ENCODE measurements at places on chromosomes 7 and 10. TPM values are rescaled to one million over a fixed set of nuclear protein-coding genes. Genes with fewer than 3 reads are reported as not detected.

DNA sequence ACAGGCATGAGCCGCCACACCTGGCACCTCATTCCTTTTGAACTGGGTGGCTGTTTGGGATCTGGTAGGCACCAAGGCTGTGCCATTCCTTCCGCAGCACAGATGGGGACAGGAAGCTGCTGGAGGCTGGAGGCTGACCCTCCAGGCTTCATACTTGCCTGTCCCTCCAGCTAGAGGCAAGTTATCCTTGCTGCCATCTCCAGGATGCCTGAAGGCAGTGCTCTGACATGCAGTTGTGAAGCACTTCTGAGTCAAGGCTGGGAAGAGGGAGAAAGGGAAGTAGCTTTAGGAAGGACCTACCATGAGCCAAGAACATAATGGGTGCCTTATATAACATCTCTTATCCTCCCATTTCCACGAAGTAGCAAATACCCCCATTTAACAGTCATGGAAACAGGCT is 9.5 kb downstream of the MARVELD1 start:
- no peaks in the 10 kb centered on the region for H3K4me1 ChIP-seq
- H3K36me3 ChIP-seq: no peaks in the 10 kb centered on the region
- H3K4me3 ChIP-seq: no peak overlapping the region
- H3K27me3 ChIP-seq: peaks cover 10% of the 10 kb centered on the region
- no peak for DNase-seq
- no peak overlapping the region for H3K27ac ChIP-seq

- peaks cover 60% of the 10 kb centered on the region for H3K27me3 ChIP-seq
- H3K4me1 ChIP-seq: no peaks in the 10 kb centered on the region
- H3K27ac ChIP-seq: no peak overlapping the region
- no peaks in the 10 kb centered on the region for H3K36me3 ChIP-seq
- no peak for DNase-seq
These were observed 13.6 kb downstream of the UNCX start for GRCh38 chr7:1246160-1246870.

DNA sequence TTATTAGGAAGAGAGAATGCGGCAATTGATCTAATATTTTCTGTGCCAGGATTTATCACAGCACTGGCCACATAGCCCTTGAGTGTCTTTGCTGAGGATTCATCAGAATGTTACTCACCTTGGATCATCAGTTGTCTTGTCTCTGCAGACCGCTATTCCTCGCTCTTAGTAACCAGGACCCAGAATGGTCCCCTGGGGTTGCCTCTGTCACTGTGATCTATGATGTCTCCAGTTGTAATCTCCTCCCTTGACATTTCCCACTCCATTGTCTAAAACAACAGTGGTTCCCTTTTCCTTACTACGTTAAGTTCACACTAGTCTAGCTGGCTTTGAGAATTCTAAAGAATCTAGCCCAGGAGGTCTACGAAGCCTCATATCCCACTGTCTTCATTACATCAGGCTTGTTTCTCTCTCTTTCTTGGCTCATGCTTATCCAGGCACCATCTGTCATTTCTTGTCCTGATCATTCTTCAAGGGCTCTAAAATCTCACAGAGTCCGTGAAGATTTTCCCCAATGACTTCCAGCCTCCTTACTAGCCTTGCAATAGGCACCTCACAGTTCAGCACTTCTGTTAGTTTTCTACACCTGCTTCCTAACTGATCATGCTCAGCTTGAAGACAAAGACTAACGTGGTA is 125.8 kb downstream of the CUBN start:
- no peak for DNase-seq
- H3K27ac ChIP-seq: peak overlapping the region; percentile 70
- H3K27me3 ChIP-seq: peaks cover 3% of the 10 kb centered on the region
- H3K36me3 ChIP-seq: peaks cover 7% of the 10 kb centered on the region
- no peak overlapping the region for H3K4me3 ChIP-seq

- H3K27ac ChIP-seq: no peak overlapping the region
- no peak overlapping the region for H3K4me3 ChIP-seq
- peaks cover 28% of the 10 kb centered on the region for H3K27me3 ChIP-seq
- no peaks in the 10 kb centered on the region for H3K36me3 ChIP-seq
These were observed 88.2 kb upstream of the ANKRD1 start for GRCh38 chr10:91009121-91009520.

DNA sequence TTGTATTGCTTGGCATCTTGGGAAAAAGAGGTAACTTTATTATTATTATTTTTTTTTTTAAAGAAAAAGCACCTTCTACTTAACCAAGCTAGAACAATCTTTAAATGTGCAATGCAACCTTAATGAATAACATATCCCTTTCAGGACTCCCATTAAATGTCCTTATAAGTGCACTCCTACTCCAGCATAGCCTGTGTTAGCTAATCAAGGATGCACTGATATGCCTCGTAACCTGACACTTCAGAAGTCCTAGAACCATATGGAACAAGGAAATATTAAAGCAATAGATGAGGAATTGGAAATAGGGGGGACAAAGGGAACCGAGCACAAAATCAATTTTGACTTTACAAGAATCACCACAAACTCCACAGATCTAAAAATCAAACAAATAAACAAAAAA is 522.4 kb downstream of the PARD3 start:
- H3K36me3 ChIP-seq: no peaks in the 10 kb centered on the region
- no peaks in the 10 kb centered on the region for H3K4me1 ChIP-seq
- no peak overlapping the region for H3K4me3 ChIP-seq
- no peak for DNase-seq
- H3K27me3 ChIP-seq: peaks cover 4% of the 10 kb centered on the region
- no peak overlapping the region for H3K27ac ChIP-seq

DNA sequence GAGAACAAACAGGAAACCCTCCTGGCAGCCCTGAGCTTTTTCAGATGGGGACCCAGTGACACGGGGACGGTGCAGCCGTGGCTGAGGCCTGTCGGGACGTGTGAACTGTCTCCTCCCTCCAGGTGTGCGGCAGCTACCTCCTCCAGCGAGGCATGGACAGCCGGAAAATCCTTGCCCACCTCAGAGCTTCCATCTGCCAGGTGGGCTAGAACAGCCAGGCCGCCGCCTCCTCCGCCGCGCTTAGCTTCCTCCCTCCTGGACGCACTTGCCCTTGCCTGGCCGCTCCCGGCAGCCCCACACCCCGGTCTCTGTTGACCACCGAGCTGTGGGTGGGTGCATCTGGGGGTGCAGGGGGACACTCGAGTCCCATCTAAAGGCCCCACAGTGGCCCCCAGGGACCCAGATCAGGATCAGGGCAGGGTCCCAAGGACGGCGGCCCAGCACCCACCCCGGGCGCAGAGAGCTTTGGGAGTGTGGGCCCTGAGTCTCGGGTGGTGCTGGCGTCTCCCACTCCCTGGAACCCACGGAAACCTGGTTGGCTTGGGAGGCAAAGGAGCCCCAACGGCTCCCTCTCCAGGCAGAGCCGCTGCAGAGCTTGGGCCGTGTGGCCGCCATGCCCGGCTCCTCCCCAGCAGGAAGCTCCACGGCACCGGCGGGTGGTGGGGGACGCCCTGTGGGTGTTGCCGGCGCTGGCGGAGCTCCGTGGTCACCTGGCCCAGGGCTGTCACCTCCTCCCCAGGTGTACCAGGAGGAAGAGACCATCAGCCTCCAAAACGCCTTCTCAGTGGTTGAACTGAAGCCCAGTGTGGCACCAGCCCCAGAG is 32.9 kb upstream of the UTF1 start:
- H3K36me3 ChIP-seq: no peaks in the 10 kb centered on the region
- no peaks in the 10 kb centered on the region for H3K4me1 ChIP-seq
- peaks cover 7% of the 10 kb centered on the region for H3K27me3 ChIP-seq
- no peak overlapping the region for H3K4me3 ChIP-seq
- H3K27ac ChIP-seq: no peak overlapping the region

DNA sequence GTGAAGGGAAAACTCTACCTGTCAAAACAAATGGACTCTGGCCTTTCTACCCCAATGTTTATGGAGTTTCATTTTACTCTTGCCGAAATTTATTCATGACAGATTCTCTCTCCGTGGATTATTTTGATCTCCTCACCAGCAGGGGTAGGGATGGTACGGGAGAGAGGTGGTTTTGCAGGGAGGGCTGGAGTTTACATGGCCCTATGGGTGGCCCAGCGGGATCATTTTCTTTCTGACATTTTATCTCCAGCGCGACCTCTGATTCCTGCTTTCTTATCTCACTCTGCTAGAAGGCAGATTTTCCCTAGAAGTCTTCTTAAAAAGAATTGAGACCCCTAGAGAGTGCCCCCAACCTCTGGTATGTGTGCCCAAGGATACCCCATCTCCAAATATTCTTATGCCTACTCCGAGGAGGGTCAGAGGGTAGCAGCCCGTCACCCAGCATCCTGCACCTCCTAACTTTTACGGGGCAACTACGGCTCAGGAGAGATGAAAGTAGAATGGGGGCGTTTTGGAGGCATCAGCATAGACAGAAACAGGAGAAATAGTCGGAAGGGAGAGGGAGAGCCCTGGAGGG is 10.1 kb upstream of the GATA3 start:
- H3K4me3 ChIP-seq: peak overlapping the region; percentile 40
- H3K36me3 ChIP-seq: peaks cover 5% of the 10 kb centered on the region
- DNase-seq: no peak
- H3K4me1 ChIP-seq: peaks cover 71% of the 10 kb centered on the region
- H3K27ac ChIP-seq: no peak overlapping the region

- peaks cover 6% of the 10 kb centered on the region for H3K36me3 ChIP-seq
- DNase-seq: peak; percentile 28
- no peak overlapping the region for H3K4me3 ChIP-seq
These were observed 101.6 kb downstream of the OTUD1 start for GRCh38 chr10:23540401-23541030.

- peak; percentile 67 for DNase-seq
- H3K27me3 ChIP-seq: peaks cover 7% of the 10 kb centered on the region
- H3K4me3 ChIP-seq: no peak overlapping the region
- H3K4me1 ChIP-seq: no peaks in the 10 kb centered on the region
- H3K27ac ChIP-seq: no peak overlapping the region
These were observed 37.2 kb upstream of the PCBD1 start for GRCh38 chr10:70925377-70926225.

GRCh38 chr7:151704960-151705635 is 171.8 kb downstream of the PRKAG2 start:
- H3K4me3 ChIP-seq: no peak overlapping the region
- H3K4me1 ChIP-seq: peaks cover 3% of the 10 kb centered on the region
- DNase-seq: no peak
- H3K27me3 ChIP-seq: no peaks in the 10 kb centered on the region
- H3K27ac ChIP-seq: no peak overlapping the region

DNA sequence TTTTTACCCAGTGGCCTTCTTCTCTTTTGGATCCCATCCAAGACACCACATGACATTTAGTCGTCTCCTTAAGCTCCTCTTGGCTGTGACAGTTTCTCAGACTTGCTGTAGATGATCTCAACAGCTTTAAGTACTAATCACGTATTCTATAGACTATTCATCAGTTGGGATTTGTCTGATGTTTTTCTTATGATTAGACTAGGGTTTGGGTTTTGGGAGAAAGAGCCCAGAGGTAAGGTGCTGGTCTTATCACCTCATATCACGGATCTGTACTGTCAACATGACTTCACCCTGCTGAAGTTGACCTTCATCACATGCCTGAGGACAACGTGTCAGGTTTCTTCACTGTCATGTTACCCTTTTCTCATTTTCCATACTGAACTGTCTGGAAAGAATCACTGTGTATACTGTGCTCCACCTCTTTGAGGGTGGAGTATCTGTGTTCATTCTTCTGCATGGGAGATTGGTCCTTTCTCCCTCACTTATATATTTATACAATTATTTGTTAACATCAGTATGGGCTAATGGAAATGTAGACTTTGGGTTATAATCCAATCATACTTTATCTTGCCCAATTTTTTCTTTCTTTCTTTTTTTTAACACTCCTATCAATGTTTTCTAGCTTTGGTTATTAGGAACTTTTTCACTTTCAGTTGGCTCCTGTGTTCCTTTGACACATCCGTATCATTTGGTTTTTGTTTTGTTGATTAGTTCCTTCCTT is 6.4 kb upstream of the HKDC1 start:
- H3K4me1 ChIP-seq: peaks cover 35% of the 10 kb centered on the region
- H3K36me3 ChIP-seq: peaks cover 12% of the 10 kb centered on the region
- no peak overlapping the region for H3K4me3 ChIP-seq

DNA sequence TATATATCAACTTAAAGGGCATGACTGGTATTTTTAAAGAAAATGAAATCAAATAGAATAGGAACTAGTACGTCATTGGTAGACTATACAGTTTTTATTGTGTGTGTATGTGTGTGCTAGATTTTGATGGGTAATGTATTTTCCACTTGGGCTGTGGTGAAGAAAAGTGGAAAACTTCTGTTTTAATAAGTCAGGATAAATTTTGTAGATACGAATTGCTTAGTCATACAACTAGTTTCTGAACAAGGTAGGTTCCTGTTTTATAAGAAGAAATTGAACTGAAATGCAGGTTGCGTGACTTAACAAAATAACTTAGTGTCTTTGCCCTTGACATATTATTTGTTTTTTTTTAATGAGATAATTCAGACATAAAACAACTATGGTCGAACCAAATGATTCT is 24.3 kb downstream of the UBN2 start:
- H3K27me3 ChIP-seq: no peaks in the 10 kb centered on the region
- no peak for DNase-seq
- H3K36me3 ChIP-seq: peaks cover 9% of the 10 kb centered on the region
- no peak overlapping the region for H3K4me3 ChIP-seq

GRCh38 chr7:1645071-1645409 is 25.0 kb upstream of the ELFN1 start:
- DNase-seq: no peak
- H3K27ac ChIP-seq: no peak overlapping the region
- H3K4me3 ChIP-seq: no peak overlapping the region
- H3K27me3 ChIP-seq: no peaks in the 10 kb centered on the region

GRCh38 chr10:1120801-1121211 is 64.6 kb downstream of the WDR37 start:
- DNase-seq: no peak
- H3K27ac ChIP-seq: no peak overlapping the region
- peaks cover 34% of the 10 kb centered on the region for H3K4me1 ChIP-seq
- no peak overlapping the region for H3K4me3 ChIP-seq
- H3K36me3 ChIP-seq: peaks cover 81% of the 10 kb centered on the region

DNA sequence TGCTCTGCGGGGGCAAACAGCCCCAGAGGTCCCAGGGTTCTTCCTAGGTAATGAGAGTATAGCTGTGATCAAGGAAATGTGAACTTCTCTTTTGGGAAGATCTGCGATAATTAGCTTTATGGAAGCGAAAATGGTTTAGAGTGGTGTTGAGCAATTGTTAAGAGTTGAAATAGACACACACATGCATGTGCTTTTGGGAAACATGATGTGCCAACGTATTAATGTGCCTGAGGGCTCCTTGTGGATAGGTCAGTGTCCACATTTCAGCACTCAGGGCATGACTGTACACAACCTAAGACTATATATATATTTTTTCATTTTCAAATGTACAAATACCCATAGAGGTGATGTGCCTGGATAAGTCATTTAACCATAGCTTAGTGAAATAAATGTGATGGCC is 67.0 kb downstream of the GSDME start:
- no peak overlapping the region for H3K4me3 ChIP-seq
- H3K27me3 ChIP-seq: no peaks in the 10 kb centered on the region
- H3K4me1 ChIP-seq: peaks cover 1% of the 10 kb centered on the region

- no peaks in the 10 kb centered on the region for H3K4me1 ChIP-seq
- peaks cover 35% of the 10 kb centered on the region for H3K27me3 ChIP-seq
- H3K36me3 ChIP-seq: peaks cover 11% of the 10 kb centered on the region
- no peak for DNase-seq
- H3K4me3 ChIP-seq: no peak overlapping the region
These were observed 27.4 kb upstream of the ENTPD1 start for GRCh38 chr10:95728526-95728925.

Gene MPP7
- 13.5 TPM for total RNA-seq

Gene CLCN1
- not detected for total RNA-seq

Gene WASHC2C
- total RNA-seq: 42.9 TPM

Gene CALML3
- not detected for total RNA-seq
